Stimulated activated CD4-positive, alpha-beta T cell treated with anti-CD3 and anti-CD28 coated beads, Interleukin-2, amount 100 ng/mL, for 24 hours (primary cell): ENCODE measurements at places on chromosomes 2 and 18.

GRCh38 chr2:219967247-219968245 is 340.1 kb downstream of the SLC4A3 start:
- no peak for DNase-seq

GRCh38 chr18:29406996-29407395 is 1230.1 kb upstream of the CDH2 start:
- DNase-seq, result no peak

- no peak for DNase-seq
Measured at GRCh38 chr18:36316246-36316645, 18.7 kb downstream of the FHOD3 start.

GRCh38 chr2:230912724-230913123 is 12.3 kb downstream of the GPR55 start:
- DNase-seq, result no peak

DNA sequence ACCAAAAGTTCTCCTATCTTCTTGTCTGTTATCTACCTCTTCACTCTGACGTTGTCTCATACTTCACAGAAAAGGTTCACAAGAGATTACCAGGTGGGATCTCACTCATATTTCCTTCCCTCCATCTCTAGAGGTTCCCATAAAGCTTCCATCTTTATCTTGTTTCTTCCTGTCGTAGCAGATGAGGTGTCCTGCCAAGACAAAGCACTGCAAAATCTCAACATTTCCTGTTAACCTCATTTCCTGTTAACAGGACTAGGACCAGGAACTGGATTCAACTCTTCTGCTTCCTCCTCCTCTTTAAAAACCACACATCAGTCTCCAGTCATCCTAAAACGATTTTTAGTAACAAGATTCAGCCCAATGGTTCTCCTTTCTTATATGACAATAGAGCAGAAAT is 512.8 kb upstream of the NRP2 start:
- DNase-seq, result no peak

DNA sequence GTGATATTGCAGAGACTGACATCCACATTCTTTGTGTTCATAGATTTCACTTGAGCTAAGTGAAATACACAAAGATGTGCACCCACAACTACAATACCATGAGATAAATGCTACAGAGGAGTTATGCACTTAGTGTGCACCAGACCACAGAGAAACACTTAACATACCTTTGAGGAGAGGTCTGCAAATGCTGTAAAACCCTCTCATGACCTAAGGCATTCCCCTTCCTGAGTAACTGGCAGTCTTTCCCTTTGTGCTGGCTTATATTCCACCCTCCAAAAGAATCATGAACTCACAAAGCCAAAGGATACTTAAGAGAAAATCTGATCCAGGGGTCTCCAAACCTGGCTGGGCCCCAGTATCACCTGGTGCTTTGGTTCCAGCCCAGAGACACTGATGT is 16.2 kb downstream of the NXPH2 start:
- no peak for DNase-seq

DNA sequence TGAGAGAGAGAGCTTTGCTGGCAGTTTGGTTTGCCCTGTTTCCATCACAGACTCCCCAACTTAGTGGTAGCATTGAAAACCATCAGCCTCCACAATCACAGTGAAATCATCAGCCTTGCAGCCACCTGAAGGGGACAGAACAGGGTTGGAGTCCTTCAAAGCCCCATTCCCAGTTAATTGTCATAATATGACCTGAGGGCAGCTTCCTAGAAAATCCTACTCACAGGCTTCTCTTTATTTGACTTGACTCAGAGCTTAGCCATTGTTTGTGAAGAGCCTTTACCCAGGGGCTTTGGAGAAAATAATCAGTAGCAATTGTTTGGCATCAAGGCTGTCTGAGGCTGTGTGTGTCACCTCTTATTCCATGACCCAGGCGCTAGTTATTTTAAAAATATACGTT is 308.7 kb downstream of the CBLN2 start:
- DNase-seq, result no peak

GRCh38 chr2:144509001-144509878 is 10.7 kb downstream of the ZEB2 start:
- DNase-seq, result no peak

- no peak for DNase-seq
Measured at GRCh38 chr2:98902209-98903063, 33.6 kb downstream of the CRACDL start.

DNA sequence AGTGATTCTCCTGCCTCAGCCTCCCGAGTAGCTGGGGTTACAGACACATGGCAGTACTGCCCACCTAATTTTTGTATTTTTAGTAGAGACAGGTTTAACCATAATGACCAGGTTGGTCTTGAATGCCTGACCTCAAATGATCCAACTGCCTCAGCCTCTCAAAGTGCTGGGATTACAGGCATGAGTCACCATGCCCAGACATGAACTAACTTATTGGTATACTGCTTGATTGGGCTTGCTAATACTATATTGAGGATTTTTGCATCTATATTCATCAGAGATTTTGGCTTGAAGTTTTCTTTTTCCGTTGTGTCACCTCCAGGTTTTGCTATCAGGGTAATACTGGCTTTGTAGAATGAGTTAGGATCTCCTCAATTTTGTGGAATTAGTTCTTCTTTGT is 706.1 kb upstream of the HS6ST1 start:
- DNase-seq, result no peak

- no peak for DNase-seq
Measured at GRCh38 chr2:210049831-210050230, 47.4 kb downstream of the RPE start.

GRCh38 chr2:168574856-168575630 is 119.0 kb downstream of the CERS6 start:
- DNase-seq, result no peak

DNA sequence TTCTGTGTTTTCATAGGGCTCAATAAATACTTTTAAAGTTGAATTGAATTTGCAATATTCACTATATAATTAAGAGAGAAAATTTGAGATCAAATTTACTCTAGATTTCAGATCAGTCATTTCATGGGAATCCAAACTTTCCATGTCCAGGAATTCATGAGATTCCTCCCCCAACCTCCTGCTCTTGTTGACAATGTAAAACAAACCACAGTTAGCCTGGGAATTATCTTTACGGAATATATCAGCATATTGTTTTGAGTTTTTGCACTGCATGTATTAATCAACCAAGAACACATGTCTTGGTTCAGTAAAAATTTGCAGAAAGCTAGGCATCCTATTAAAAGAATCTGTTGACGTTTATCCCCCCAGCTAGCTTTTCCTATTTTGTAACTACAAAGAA is 42.3 kb downstream of the CYP1B1 start:
- DNase-seq, result no peak

DNA sequence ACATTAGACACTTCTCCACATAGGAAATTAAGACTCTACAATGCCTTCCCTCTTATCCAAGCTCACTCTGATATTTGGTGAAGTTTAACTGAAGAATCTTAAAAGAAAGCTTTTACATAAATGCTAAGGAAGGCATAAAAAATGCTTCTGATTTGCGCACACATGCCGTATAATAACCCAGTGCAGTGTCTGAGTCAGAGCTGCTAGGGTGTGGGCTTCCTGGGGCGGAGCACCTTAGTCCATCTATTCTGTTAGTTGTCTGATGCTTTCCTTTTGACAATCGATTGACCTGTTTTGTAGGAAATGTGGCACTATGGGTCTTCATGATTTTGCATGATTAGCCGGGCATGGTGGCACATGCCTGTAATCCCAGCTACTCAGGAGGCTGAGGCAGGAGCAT is 231.5 kb downstream of the AFF3 start:
- DNase-seq, result no peak

- peak; percentile 55 for DNase-seq
Measured at GRCh38 chr2:241895712-241896641, 26.4 kb downstream of the RTP5 start.
